CMK (cell line): ENCODE measurements at places on chromosomes 3 and 15.
A peak's percentile ranks its signal among the peaks of the same experiment; 100 is the strongest.

- no peak for DNase-seq
These were observed 435.2 kb upstream of the NAALADL2 start for GRCh38 chr3:174423936-174424335.

- DNase-seq: no peak
These were observed 138.6 kb downstream of the SUCLG2 start for GRCh38 chr3:67515778-67516177.

DNA sequence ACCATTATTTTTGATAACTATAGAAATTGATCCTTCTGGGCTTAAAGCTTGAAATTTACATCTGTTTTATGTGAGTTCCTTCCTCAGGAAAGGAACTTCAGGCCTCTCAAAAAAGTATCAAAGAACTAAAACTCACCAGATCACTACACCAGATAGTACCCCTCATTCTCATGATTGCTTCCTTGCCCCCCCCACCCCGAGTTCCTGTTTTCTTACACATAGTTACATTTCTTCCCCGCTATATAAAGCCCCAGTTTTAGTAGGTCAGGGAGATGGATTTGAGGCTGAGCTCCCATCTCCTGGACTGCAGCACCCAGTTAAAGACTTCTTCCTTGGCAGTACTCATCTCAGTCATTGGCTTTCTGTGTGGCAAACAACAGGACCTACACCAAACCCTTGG, 80.3 kb upstream of the HRH1 start:
- no peak for DNase-seq

DNA sequence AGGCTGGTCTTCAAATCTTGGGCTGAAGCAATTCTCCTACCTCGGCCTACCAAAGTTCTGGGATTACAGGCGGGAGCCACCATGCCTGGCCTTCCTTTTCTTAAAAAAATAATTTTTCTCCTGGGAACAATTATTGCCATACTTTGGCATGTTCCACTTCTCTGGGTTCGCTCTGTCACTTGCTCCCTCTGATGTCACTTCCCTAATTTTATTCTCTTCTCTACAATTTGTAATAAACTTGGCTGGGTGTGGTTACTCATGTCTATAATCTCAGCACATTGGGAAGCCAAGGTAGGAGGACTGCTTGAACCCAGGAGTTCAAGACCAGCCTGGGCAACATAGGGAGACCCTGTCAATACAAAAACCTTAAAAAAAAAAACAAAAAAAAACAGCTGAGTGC, 6.1 kb upstream of the IMPDH2 start:
- DNase-seq: no peak

GRCh38 chr15:44584162-44584749, 47.3 kb downstream of the EIF3J start:
- DNase-seq: no peak

DNA sequence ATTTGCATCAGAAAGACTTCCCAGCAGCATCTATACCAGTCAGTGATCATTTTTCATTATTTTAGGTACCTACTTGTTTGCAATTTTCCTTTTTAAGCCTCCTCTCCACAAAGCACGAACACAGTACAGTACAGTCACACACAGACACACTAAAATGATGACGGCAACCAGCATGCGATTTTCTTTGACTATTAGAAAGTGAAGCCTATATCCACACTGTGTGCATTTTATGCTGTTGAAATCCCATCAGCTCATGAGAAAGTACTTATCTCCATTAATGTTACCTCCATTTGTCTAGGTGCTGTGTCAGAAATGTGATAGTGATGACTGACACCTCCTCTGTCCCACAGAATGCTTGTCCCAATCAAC, 294.7 kb upstream of the MEIS2 start:
- no peak for DNase-seq

GRCh38 chr15:57457726-57458125, 81.4 kb downstream of the CGNL1 start:
- DNase-seq: no peak

DNA sequence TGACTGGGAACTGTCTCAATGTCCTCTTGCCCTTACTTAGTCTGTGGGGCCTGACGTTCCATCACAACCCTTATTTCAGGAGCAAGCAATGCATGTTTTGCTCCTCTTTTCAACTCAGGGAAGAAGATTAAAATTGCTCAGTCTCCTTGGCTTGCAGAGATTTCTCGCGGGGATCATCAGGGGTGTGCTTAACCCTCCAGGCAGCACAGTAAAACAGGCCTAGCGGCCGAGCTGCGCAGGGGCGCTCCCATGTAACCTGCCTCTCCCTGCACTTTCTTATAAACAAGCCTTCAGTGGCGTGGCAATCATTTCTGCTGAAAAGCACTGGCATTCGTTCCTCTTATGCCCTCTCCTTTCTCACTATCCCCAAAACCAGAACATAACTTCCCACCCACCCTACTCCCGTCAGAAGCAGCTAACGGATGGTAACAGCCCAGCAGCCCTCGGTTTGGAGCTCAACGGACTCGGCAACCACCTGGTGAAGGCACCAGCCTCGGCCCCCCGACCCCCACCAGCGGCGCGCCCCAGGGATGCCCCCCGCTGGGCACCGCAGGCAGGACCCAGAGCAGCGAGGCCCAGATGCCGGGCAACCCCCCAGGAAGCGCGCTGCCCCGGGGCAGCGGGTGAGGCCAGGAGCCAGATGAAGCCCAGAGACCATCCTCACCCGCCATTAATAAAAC, 1.1 kb downstream of the MCF2L2 start:
- no peak for DNase-seq

GRCh38 chr3:149145974-149146373, 16.5 kb downstream of the HPS3 start:
- DNase-seq: no peak

GRCh38 chr3:17626395-17626794, 116.0 kb downstream of the TBC1D5 start:
- DNase-seq: no peak

- DNase-seq: no peak
These were observed 96.1 kb downstream of the FOXP1 start for GRCh38 chr3:71487418-71487817.

DNA sequence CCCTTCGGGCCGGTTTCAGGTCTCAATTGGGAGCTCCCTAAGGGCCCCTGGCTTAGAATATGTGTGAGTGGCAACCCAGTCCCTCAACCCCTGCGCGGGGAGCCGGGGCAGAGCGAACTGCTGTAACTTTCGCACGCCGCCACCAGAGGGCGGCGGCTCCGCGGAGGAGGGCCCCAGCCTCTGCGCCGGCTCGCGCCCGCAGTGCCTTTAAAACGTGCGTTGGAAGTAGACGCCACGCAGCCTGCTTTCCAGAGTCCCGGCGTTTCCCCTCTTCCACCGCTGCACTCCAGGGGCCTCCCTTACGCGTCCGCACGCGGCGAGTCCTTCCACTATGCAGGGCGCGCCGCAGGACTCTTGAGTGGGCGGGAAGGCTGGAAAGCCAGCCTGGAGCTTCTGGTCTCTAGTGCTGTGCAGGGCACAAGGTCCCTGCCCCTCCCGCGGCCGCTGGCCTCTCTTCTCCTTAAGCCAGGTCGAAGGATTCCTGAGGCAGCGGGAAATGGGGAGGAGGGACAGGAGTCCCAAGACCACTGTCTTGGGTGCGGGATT, 23.7 kb upstream of the RNU6-1 start:
- DNase-seq: peak; percentile 74

- no peak for DNase-seq
These were observed 372.5 kb upstream of the CFAP20DC start for GRCh38 chr3:59422312-59422711.

- DNase-seq: no peak
These were observed 565.7 kb downstream of the FGF12 start for GRCh38 chr3:192161661-192162060.

- no peak for DNase-seq
These were observed 113.6 kb downstream of the POLR2M start for GRCh38 chr15:57820119-57820518.

GRCh38 chr3:61634678-61635077, 73.3 kb downstream of the PTPRG start:
- DNase-seq: no peak

- DNase-seq: no peak
These were observed 4.7 kb downstream of the SEMA3G start for GRCh38 chr3:52440249-52440551.

DNA sequence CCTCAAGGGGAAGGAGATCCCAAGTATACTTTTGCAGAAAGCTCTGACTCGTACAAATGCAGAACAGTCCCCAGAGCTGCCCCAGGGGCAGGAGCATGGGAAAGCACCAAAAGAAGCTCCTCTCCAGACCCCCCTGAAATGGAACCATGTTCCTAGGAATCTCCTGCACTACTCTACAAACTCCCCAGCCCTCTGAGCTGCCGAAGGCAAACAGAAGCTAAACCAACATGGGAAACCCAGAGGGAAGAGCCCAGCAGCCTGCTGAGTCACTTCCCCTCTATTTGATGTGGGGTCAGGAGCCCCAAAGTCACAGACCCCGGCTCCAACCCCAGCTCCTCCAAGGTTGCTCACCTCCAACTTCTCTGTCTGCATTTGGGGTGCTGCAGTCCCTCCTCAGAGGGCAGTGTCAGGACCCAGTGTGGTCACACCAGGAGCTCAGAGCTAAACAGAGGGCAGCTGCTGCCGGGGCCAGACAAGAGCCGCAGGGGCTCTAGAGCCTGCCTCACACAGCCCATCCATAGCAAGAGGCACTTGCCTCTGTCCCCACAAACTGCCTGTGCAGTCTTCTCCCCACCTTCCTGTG, 3.8 kb upstream of the PLXNA1 start:
- DNase-seq: no peak

- DNase-seq: no peak
These were observed 7.4 kb downstream of the POC1A start for GRCh38 chr3:52146811-52147210.

GRCh38 chr3:106006001-106006400, 137.2 kb upstream of the CBLB start:
- DNase-seq: no peak

DNA sequence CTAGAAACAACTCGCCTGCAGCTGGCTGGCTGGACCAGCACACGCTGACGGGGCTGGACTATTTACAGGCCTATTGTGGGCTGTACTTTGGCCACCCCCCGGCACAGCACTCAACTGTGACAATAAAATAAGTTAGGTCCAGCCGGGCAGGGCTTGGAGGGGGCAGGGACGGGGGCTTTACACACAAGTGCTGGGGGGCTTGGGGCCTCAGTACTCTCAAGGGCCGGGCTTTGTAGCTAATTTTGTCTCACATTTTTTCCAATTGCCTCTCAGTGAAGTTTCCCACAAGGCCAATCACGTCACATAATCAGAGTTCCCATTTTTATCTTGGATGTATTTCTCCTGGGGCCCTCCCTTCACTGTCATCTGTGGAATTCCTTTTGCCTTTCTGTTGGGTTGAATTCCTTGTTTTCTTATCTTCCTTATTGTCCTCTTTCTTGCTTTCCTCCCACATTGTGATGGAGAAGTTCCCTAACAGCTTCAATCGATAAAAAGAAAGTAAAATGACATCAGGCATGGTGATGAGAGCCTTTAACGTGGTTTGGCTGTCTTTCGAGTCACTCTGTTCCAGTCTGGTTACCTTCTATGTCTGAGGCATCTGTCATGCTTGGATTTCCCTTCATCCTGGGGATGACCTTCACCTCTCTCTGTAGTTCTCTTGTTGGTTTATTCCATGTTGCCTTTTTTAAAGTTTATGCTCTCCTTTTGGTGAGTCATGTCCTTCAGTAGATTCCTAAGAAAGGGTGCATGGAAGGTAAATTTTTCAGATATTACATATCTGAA, 44.1 kb upstream of the CMTM7 start:
- DNase-seq: no peak

- no peak for DNase-seq
These were observed 6.9 kb downstream of the ACAD11 start for GRCh38 chr3:132652640-132653270.

GRCh38 chr15:25859838-25860645, 3.1 kb downstream of the ATP10A start:
- no peak for DNase-seq

DNA sequence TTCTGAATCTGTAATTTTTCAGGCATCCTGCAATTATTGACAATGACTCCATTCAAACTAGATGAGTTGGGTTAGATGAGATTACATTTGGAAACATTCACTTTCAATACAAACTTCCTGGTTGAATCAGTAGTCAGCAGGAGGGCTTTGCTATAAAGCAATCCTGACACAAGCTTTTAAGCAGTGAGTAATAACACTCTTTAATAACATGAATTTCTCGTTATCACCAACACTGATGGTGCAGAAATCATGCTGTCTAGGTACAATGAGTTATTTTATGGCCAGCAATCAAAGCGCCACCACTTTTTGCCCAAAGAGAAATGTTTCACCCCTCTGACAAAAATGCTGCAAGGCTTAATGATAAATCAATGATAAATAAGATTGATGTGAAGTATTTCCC, 474.8 kb upstream of the CNTN4 start:
- DNase-seq: no peak

GRCh38 chr3:148008591-148008990, 599.4 kb downstream of the ZIC1 start:
- no peak for DNase-seq

DNA sequence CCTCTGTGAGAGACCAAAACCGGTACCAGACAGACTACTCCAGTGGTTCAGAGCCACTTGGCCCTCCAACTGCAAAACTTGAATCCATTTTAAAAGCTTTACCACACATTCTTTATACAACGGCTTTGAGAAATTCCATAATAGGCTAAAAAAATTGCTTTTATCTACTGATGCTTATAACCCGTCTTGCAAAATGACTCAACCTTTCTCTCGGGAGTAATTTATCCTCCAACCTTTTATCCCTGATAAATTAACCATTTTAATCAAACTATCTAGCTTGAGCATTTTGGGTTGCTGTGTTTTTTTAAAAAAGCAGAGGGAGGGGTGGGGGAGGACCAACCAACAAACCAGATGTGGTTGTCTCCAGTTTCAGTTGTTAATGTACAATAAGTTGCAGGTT, 275.7 kb upstream of the LRTM1 start:
- no peak for DNase-seq

- DNase-seq: no peak
These were observed 286.2 kb upstream of the STT3B start for GRCh38 chr3:31246293-31247062.

DNA sequence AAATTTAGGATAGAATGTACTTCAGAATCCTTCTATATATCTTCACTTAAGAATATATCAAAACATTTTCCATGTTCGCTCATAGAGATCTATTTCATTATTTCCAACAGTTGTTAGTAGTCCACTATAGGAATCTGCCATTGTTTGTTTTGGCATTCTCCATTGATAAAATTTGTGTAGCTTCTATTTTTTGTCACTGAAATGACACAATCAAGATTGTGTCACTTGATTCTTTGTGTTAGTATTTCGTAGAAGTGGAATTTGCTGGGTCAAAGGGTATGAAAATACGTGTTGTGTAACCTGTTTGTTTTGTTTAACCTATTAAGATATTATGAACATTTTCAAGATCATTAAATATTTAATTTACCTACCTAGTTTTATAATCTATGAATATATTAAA, 15.9 kb upstream of the GPR156 start:
- DNase-seq: no peak

- DNase-seq: no peak
These were observed 92.0 kb downstream of the TMEM108 start for GRCh38 chr3:133130168-133130567.

DNA sequence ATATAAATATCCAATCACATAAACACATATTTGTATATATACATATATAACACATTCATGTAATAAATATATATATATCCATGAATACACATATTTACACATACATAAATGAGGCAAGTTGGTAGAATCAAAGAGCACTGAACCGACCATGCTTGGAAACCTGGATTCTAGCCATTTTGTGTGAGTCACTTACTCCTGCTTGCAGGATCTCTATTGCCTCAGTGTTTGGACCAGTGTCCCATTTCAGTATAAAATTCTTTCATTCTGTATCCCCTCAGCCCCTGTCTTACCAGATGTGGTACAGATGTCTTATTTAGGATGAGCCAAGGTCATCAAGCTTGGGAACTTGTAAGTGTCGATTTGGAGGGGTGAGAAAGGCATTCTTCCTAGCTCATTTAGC, 391.4 kb upstream of the FRG2C start:
- DNase-seq: no peak
